ENCODE measurements at places on chromosomes 13 and 19. TPM values are rescaled to one million over a fixed set of nuclear protein-coding genes. Genes with fewer than 3 reads are reported as not detected.

Gene KLF1
- 1.1 TPM for total RNA-seq

Gene CCDC70
- total RNA-seq = not detected

DNA sequence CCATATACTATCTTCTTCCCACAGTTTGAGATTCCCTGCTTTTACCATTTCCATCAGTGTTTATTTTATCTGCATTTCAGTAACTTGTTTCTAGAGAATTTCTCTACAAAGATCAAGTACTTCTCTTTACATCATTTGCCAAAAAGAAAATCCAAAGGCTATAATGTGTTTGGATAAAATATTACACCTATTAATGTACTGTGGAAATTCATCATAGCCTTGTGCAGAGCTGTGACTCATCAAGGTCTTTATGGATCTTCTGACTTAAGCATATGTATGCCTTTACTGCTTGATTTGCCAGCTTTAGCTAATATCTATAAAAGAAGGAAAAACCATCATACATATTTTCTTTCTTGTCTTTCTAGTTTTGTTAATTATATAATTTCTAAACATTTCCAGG, 9.6 kb upstream of the HTR2A start:
- no peak for DNase-seq

- peak; percentile 60 for DNase-seq
These were observed 4.2 kb downstream of the ADPRHL1 start for GRCh38 chr13:113448885-113449692.

GRCh38 chr13:114320065-114320464, 5.8 kb downstream of the CHAMP1 start:
- no peak for DNase-seq

- no peak for DNase-seq
These were observed 5.9 kb downstream of the NANOS3 start for GRCh38 chr19:13882836-13883235.

DNA sequence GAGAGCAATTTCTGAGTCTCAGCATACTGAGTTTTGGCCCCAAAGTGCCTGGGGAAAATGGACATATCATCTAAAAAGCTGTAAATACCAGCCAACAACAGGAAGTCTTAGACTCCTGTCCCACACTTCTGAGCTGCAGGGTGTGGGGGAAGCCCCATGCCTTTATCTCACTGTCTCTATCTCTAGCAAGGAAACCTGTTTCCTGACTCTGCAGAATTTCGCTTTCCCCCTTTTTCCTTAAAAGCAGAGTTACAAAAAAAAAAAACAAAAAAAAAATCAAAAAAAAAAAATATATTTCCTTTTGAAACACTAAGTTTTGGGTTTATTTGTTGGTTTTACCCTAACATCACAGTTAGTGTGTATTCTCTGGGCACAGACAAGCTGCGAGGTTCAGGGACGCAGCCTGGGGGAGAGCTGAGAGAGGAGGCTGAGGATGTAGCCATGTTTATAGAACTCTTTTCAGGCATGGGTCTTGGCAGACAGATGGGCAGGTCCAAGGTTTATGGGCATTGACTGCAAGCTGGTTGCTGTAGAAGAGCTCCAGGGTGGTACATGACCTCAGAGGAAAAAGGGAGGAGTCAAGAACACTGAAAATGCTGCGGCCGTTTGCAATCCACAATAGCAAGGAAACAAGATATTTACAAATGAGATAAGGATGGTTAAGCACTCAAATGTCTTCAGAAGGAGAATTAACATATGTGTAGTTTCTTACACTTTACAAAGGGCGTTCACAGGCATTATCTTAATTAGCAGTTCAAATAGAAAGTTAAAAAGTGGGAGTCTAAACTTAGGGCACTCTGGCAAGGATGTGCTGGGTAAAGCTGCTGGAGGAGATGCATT, 4.9 kb downstream of the MBNL2 start:
- DNase-seq = no peak

DNA sequence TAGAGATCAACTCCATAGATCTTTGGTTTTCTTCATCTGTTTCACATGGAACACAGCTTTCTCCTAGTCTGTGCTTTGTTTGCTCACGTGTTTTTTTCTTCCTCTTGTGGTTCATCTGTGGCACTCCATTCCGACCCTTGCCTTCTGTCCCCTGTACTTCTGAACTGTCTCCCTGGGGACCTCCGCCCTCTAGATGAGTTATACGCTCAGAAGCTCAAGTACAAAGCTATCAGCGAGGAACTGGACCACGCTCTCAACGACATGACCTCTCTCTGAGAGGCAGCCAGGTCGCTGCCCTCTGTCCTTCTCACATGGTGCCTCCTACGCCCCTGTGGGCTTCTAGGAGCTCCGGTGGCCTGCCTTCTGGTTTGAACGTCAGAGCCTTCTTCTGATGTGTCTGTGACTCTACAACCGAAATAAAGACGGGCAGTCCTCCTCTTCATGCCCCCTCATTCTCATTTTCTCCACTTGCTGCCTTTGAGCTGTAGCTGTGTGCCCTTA, 16.6 kb upstream of the RAB8A start:
- no peak for DNase-seq
